ENCODE measurements at places on chromosomes 12 and 14.

DNA sequence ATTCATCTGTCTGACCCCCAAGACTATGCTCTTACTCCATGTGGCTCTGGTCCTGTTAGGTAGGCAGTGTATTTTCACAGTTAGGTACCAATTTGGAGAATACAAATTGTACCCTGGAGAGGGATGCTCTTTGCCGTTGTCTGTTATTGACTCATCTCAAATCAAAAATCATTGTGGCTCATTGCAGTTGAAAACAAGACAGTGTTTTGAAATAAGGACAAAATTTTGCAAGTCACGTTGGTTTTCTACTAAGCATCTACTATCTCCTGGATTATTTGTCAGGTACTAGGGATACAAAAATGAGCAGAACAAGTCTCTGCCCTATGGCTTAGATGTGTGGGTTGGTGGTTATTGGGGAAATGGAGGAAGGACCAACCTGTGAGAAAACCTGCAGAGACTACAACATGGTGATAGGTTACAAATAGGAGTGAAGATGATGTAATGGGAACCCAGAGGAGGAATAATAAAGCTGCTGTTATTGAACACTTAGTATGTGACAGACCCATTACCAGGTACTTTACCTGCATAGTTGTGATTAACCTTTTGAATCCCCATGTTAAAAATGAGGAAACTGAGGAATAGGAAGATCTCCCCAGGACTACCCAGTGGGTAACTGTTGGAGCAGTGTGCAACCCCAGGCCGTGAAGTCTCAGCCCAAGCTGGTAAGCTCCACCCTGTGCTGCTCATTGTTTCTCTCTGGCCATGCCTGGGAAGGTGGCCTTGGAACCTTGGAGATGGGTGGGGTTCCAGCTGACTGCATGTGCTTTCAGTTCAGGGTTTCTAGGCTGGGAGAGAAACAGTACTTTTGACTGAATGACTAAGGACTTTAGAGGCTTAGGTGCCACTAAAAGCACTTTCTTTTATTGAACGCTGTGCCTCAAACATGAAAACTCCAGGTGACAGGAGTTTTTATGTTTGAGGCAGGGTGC is 72.9 kb upstream of the SRSF5 start:
- DNase-seq = no peak

- no peak for DNase-seq
These were observed 13.1 kb upstream of the TMEM229B start for GRCh38 chr14:67501670-67502069.

GRCh38 chr12:97140355-97140754 is 233.3 kb downstream of the NEDD1 start:
- DNase-seq = no peak

- peak; percentile 17 for DNase-seq
These were observed 765 bp downstream of the SCYL2 start for GRCh38 chr12:100267603-100268281.

DNA sequence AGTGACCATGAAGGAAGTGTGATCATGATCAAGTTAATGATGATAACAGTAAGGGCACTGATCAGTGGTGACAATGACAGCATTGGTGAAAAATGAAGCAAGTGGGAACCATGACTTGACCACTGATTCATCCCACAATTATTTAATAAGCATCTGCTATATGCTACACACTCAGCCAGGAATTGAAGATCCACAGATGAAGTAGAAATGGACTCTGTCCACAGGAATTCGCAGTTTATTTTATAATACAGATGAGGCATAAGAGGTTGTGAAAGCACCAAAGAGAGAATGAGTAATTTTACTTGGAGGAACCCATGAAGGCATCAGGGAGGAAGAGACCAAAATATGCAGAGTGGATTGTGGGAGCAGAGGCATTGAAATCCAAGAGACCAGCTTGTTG is 33.8 kb upstream of the SMUG1 start:
- DNase-seq = no peak

DNA sequence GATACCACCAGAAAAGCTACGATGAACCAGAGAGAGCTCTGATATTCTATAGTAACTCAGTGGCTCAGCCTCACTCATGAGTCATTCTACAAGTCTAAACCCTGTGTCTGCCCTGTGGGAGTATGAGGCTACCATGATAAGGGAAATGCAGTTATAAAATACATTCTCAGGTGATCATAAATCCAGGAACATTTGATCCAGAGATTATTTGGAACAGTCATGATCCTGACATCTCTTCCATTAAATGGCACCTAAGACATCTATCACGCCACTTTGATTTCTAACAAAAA is 202.6 kb upstream of the RASSF8 start:
- no peak for DNase-seq

DNA sequence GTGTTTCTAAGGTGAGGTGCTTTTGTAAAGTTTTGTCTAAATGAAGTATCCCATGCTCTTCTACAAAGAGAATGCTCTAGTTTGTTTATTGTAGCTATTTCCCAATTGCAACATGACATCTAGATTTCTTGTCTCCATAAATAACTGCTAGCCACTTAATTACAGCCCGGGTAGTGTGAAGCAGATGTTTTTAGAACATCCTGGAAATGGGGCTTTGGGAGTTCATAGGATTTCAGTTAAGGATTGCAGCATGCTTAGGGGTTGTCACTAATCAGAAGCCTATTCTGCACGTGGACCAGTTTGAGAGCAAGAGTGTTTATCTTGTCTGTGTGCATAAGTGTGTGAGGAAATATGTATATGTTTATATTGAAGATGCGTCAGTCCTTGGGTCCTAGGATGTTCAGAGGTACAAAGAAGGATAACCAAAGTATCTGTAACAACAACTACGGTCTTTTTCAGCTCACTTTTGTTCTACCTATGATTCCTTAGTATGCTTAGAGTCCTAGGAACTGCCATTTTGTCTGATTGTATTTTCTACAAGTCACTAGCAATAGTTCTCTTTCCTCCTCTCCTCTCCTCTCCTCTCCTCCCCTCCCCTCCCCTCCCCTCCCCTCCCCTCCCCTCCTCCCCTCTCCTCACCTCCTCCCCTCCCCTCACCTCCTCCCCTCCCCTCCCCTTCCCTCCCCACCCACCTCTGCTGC is 135.3 kb downstream of the ACSS3 start:
- DNase-seq = no peak

DNA sequence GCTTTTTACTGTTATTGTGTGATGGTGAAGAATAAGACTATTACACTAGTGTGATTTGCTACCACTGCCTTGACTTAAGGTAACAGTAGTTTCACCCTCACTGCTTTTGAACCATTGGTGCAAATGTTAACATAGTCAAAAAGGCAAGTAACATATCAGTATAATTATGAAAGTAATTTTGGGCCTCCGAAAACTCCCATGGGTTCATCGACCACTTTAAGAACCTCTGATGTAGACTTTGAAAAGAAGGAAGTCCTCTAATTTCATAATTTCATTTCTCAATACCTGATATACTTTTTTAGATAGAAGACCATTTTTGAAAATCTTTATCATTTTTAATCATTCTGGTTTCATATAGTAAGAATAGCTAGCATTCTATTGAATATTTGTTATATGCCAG is 57.7 kb downstream of the ETNK1 start:
- no peak for DNase-seq

DNA sequence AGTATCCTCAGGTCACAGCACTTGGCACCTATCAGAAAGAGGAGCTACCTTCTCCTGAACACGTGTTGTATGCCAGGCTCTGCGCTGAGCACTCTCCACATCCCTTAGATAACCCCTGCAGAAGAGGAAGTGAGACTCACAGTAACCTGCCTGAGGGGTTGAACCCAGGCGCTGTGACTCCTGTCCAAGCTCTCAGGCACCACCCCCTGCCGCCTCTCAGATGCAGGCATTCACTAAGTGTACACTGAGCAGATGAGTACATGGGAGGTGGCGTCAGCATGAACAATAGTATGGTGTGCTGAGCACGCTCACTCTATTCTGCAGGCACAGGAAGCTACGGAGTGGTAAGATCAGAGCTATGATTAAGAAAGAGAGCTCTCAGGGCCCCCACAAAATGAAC is 21.0 kb upstream of the RIC8B start:
- no peak for DNase-seq

- DNase-seq = peak; percentile 4
These were observed 123.4 kb downstream of the CCDC91 start for GRCh38 chr12:28313631-28314030.

DNA sequence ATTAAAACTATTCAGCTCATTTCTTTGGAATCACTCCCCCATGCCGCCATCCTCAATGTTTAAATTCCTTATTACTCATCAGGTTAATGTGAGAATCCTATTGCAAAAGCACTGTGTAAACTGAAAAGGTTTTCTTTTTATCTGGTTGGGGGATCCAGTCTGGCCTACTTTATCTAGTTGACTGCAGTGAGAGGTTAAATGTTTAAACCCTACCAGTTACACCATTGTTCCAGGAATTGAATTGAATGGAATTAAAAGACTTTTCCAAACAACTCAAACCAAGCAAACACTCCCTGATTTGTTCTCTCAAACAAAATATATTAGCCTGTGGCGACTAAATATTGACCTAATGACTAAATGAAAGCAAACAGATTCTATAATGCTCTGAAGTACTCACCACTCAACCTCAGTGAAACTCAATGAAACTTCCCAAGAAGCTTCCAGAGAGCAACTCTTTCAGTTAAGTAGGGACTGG is 100.5 kb downstream of the VEZT start:
- no peak for DNase-seq

DNA sequence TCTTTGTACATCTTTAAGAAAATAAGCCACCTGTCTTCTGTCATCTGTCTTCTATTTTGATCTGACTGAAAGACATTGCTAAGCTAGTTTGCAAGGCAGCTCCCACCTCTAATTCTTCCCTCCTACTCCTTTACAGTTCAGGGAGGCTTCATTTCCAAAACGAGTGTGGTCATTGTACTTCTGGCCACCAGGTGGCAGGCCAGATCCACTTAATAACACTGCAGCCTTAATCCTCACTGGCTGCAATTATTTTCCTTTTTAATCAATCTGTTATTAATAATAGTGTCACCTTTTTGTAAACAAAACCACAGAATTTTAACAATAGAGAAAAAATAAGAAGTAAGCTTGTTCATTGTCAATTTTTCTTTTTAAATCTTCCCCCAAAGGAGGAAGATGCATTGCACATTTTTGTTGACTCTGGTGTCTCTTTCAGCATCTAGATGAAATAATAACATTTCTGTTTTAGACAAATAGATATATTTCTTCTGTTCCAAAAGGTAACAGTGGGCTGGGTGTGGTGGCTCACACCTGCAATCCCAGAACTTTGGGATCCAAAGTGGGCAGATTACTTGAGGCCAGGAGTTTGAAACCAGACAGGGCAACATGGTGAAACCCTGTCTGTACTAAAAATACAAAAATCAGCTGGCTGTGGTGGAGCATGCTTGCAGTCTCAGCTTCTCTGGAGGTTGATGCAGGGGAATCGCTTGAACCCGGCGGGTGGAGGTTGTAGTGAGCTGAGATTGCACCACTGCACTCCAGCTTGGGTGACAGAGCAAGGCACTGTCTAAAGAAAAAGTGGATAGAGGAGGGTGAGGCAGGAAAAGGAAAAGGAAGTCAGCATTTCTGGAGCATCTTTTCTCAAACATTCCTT is 23.3 kb downstream of the GABARAPL1 start:
- DNase-seq = peak; percentile 68

DNA sequence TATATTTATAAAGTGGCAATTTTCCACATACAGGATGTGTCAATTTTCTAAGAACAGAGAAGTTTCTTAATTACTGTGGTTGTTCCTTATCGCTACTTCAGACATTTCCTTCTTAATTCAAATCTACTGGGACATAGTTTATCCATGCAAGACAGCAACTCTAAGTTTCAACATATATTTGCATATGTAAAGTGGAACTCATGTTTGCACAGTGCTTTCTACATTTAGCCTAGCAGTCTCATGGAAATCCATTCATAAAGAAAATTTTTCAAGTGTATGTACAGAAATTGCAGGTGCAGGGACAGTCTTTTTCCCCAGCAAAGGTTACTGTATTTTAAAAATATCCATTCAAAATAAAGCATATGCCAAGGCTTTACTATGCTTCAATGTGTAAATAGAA is 956.7 kb upstream of the SEL1L start:
- DNase-seq = no peak

DNA sequence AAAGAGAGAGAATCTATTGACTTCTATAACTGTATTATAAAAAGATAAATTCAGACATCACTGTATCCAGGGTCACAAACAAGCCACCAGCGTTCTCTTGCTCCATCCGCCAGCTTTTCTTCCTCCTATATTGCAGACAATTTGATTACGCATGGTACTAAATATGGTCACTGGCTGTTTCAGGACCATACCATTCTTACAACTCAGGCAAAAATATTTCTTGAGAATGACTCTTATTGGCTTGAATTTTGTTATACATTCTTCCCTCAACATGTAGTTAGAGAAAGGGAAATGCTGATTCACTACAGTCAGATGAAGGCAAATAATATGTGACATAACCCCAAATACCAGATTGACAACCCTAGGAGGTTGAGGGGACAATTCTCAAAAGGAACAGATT is 101.3 kb downstream of the SLC6A15 start:
- DNase-seq = no peak

- no peak for DNase-seq
These were observed 46.7 kb upstream of the PNMA1 start for GRCh38 chr14:73760598-73761586.

DNA sequence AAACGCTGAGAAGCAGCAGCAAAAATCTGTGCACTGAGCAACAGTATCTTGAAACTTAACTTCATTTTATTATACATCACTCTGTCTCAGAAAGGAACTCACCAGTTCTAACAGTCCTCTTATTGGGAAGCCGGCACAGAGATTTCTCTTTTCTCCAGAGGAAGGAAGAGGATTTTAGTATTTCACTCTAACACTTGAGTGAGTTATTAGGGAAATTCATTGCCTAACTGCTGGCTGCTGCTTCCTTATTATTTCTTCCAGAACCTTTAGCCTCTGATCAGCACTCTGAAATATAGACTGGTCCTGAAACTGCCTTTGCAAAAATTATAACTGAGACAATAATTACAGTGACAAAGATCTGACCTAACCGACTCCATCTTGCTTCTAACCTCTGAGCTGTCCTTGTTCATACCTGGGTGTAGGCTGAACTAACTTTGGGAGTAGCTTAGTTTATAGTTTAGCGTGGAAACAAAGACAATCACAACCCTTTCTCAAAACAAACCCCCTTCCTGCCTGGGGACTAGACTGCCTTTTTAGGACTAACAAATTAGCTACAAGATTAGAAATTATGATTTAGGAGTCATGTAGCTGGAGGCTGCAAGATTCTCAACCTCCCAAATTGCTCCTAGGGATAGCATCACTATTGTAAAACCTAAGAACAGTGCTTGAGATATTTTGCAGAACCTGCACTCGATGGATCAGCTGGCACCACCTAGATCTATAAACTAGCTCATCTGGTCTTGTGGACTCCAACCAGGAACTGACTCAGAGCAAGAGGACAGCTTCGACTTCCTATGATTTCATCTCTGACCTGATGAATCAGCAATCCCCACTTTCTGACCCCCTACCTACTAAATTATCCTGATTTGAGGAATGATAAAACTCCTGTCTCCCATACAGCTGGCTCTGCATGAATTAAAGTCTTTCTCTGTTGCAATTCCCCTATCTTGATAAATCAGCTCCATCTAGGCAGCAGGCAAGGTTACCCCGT is 117.5 kb downstream of the DYRK2 start:
- no peak for DNase-seq

GRCh38 chr14:35222324-35222723 is 69.9 kb upstream of the PSMA6 start:
- no peak for DNase-seq
